ENCODE measurements at places on chromosomes 1 and 21. TPM values are rescaled to one million over a fixed set of nuclear protein-coding genes. Genes with fewer than 3 reads are reported as not detected.

GRCh38 chr1:209651138-209651587 is 1.1 kb downstream of the LAMB3 start:
- DNase-seq = peak; percentile 99
- peaks cover 80% of the 10 kb centered on the region for H3K4me1 ChIP-seq
- H3K4me3 ChIP-seq = peak overlapping the region; percentile 83
- peak overlapping the region; percentile 99 for H3K27ac ChIP-seq
- no peaks in the 10 kb centered on the region for H3K27me3 ChIP-seq

- H3K36me3 ChIP-seq = no peaks in the 10 kb centered on the region
- no peak overlapping the region for H3K27ac ChIP-seq
- H3K4me3 ChIP-seq = no peak overlapping the region
- peaks cover 13% of the 10 kb centered on the region for H3K4me1 ChIP-seq
These were observed 100.2 kb downstream of the RIPK4 start for GRCh38 chr21:41666641-41667081.

GRCh38 chr1:4375812-4376211 is 278.6 kb upstream of the AJAP1 start:
- no peak overlapping the region for H3K27ac ChIP-seq
- no peaks in the 10 kb centered on the region for H3K27me3 ChIP-seq
- H3K4me3 ChIP-seq = no peak overlapping the region

- no peak for DNase-seq
- peaks cover 39% of the 10 kb centered on the region for H3K36me3 ChIP-seq
- no peak overlapping the region for H3K27ac ChIP-seq
These were observed 77.9 kb downstream of the LAMC1 start for GRCh38 chr1:183101081-183101480.

GRCh38 chr21:34724857-34725195 is 56.0 kb downstream of the CLIC6 start:
- H3K36me3 ChIP-seq = no peaks in the 10 kb centered on the region
- no peaks in the 10 kb centered on the region for H3K27me3 ChIP-seq
- DNase-seq = no peak

GRCh38 chr1:216666441-216666840 is 56.8 kb downstream of the ESRRG start:
- peaks cover 13% of the 10 kb centered on the region for H3K27me3 ChIP-seq
- peaks cover 20% of the 10 kb centered on the region for H3K4me1 ChIP-seq
- H3K27ac ChIP-seq = peak overlapping the region; percentile 67

The CFAP45 gene
- 0.40 TPM for total RNA-seq

The CACNA1S gene
- not detected for total RNA-seq

The ATAD3C gene
- total RNA-seq = 0.27 TPM

The RGS7 gene
- total RNA-seq = 0.61 TPM

The B3GALNT2 gene
- 88.4 TPM for total RNA-seq

All from MCF 10A (cell line).